ENCODE measurements at places on chromosomes 2 and 18.

DNA sequence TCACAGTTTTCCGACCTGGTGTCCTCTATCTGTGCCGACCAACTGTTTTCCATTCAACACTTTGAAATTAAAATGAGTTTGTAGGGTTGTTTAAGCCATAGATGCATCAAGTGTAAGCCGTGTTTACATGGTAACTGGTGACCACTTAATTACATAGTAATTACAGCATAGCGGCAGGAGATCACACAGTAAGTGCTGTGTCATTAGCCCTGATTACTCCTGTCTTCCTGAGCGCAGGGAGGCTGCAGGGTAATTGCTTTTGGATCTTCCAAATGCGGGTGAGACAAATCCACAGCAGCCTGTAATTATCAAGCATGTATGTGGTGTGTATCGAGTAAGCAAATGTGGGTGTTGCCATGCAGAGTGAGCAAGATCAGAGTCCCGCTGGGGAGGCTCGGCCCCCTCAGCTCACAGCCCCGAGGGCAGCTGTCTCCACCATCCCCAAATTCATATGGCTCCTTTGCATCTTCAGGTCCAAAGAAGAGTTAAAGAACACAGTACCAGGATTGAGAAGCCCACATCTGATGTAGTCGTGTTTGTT is 71.5 kb upstream of the HDAC4 start:
- DNase-seq: no peak

- DNase-seq: no peak
These were observed 68.7 kb downstream of the MTHFD2 start for GRCh38 chr2:74267068-74267467.

GRCh38 chr2:1140389-1141003 is 189.8 kb downstream of the SNTG2 start:
- DNase-seq: no peak

DNA sequence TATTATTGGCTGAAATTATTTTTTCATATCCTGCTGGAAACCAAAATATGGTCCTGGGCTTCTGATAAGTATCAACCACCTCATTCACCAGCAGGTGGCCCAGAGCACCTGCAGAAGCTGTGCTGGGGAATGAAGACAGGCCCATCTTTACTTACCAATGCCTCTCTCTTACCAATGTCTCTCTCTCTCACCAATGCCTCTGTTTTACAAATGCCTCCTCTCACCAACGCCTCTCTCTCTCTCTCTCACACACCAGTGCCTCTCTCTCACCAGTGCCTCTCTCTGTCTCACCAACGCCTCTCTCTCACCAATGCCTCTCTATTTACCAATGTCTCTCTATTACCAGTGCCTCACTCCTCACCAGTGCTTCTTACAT is 2.3 kb upstream of the MAL start:
- peak; percentile 27 for DNase-seq

DNA sequence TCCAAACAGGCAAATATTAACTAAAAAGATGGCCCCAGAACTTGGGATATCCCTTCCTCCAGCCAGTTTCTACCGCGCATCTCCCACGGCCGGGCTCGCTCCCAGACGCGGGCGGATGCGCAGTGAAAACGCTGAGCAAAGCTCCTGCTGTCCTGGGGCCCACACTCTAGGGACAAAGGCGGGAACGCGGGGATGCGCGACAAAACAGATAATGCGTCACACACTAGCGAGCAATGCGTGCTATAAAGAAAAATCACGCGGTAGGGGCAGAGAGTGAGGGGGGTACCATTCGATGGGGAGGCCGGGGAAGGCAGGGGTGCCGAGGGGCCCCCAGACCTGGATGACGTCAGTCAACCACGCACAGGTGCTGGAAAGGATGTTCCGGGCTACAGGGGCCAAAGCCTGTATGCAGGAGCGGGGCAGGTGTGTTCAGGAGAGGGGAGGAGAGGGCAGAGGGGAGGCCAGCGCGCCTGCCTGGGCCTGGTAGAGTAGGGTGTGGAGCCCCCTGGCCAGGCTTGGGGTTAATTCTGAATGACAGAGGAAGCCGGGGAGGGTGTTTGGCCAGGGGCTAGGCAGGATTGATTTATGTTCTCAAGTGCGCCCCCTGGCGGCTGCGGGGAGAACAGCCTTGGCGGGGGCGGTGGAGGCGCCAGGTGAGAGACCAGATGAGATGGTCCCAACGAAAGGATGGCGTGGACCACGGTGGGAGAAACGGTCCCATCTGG is 14.9 kb upstream of the ITM2C start:
- peak; percentile 58 for DNase-seq

DNA sequence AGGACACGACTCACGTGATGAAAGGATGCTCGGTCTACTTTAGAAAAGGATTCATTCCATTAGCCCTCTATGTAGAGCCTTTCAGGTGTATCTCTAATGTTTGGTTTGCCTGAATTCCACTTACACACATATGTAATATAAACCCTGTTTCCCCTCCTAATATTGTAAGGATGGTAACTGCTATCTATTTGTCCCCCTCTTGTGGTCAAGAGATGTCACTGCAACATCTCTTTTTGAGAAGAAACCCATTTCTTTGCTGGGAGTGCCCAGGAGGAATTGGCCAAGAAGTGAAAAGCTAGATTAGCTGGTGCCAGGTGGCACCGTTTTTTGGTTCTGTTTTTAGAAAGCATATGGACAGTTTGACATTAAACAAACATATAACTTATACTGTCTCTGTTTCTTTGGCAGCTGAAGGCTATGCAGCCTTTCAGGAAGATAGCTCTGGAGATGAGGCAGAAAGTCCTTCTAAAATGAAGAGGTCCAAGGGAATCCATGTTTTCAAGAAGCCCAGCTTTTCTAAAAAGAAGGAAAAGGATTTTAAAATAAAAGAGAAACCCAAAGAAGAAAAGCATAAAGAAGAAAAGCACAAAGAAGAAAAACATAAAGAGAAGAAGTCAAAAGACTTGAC is 41.2 kb downstream of the RALBP1 start:
- no peak for DNase-seq

DNA sequence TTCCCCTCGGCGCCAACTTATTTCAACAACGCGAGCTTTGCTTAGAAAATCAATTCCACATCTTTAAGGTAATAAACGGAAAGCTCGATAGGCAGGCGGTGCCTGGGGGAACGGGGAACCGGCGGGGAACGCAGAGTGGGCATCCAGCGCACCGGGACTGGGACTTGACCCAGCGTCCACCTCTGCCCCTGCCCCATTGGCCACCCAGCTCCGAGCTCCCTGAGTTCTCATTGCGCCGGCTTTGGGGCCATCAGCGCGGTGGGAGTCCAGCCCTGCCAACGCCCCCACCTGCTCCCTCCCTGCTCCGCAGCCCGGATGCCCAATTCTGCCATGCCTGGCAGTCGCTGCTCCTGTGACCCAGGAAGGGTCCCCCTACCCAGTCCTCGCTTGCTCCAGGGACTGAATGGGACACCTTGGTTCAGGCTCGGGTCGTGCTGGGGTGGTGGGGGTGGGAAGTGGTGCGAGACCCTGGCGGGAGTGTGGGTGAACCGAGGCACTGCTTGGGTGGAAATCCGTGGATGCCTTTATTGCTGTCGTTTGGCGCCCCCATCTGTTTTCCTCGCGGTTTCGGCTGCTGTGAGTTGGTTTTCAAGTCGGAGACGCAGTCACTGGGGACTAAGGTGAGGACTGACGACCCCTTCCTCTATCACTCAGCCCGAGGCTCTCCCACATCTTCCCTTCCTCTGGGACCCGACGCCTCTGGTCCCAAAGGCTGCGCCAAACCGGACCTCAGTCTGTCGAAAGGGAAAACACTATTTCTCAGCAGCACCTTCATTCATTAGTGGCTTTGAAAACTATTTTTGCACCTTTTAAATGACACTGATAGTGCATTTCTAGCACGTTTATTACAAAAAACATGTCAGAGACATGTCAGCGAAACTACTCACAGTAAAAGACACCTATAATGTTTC is 2.4 kb upstream of the EVX2 start:
- DNase-seq: no peak

DNA sequence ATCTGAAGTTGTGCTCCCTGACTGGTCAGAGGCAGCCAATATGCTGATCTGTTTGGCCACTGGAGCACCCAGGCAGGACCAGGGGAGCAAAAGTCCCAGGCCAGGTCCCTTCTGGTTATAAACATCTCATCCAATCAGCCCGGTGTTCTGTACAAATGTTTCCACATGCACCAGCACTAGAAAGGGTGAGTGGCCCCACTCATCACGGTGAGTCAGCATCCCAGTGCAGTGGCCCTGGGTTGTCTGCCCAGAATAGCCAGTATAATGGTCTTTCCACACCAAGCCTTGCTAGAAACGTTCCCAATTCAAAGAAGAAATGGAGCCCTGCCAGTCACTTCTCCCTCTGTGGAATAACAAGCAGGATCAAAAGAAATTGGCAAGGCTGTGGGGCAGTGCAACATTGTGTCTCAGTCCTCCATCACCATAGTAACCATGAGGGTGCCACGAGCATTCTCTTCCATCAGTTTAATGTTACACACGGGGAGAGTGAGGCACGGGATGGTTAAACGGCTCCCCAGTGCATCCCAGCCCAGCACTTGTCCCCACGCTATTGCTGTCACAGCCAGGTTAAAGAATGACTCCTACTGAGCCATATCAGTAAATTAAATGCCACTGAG is 174.9 kb downstream of the SEPTIN10 start:
- DNase-seq: no peak

DNA sequence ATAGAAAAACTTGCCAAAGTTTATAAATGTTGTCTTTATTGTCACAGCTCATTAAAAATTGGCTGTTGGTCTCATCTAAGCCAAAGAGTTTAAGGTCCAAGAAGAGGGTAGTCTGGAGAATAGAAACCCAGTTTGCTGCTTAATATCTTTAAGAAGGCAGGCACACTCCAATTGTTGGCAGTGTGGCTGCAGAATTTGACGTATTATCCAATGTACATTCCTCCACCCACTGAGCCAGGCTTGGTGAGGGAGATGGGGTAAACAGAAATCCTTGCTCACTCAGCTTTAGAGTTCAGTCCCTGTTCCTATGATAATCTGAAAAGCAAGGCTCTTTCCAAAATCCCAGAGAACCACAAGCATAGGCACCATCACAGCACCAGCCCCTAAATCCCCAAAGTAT is 10.7 kb upstream of the ADD2 start:
- no peak for DNase-seq

DNA sequence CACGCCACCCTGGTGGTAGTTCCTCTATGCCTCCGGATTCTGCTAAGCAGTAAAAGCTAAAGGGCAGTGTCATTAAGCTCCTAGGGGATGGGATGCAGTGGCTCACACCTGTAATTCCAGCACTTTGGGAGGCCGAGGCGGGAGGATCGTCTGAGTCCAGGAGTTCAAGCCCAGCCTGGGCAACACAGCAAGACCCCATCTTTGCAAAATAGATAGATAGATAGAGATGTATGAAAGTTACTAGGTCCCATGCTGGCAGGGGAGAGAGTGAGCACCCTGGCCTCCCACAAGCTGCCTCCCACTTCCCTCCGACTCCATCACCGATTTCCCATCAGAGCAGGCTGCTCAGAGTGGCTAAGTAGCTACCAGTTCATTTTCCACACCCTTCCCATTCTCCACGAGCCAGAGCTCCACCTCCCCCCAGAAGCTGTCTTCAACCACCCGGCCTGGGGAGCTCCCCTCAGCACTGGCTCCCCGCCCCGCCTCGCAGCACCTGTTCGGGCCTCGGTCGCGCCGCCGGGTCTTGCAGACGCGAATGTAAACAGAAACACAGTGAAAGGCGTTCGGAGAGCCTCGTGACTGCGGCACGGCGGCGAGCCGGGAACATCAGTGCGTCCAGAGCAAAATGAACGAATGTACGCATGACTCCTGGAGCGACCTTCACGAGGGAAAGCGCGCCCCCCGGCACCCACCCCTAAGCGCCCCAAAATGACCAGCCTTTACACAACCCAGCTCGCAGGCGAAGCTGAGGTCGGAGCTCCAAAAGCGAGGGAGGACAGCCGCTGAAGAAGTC is 598 bp upstream of the CEP68 start:
- peak; percentile 12 for DNase-seq

DNA sequence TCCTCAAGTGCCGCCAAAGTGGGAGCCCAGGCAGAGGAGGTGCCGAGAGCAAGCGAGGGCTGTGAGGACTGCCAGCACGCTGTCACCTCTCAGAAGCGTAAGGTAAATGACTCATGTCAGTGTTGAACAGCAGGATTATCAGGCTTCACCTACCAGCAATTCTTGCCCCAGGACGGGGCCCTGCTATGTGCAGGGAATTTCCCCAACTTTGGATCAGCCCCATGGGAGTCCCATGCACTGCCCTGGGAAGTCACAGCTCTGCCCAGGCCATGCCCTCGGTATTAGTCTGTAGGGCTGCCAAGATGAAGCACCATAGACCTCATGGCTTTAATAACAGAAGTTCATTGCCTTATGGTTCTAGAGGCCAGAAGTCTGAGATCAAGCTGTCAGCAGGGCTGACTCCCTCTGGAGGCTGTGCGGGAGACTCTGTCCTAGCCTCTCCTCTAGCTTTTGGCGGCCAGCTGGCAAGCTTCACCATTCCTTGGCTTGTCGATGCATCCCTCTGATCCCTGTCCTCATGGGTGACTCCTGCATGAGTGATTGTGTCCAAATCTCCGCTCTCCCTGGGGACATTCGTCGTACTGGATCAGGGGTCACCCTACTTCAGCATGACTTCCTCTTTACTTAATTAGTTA is 55.9 kb downstream of the TRPM8 start:
- DNase-seq: no peak

GRCh38 chr2:98886066-98886554 is 49.9 kb downstream of the CRACDL start:
- no peak for DNase-seq

GRCh38 chr2:62042944-62043343 is 137.5 kb downstream of the COMMD1 start:
- no peak for DNase-seq

DNA sequence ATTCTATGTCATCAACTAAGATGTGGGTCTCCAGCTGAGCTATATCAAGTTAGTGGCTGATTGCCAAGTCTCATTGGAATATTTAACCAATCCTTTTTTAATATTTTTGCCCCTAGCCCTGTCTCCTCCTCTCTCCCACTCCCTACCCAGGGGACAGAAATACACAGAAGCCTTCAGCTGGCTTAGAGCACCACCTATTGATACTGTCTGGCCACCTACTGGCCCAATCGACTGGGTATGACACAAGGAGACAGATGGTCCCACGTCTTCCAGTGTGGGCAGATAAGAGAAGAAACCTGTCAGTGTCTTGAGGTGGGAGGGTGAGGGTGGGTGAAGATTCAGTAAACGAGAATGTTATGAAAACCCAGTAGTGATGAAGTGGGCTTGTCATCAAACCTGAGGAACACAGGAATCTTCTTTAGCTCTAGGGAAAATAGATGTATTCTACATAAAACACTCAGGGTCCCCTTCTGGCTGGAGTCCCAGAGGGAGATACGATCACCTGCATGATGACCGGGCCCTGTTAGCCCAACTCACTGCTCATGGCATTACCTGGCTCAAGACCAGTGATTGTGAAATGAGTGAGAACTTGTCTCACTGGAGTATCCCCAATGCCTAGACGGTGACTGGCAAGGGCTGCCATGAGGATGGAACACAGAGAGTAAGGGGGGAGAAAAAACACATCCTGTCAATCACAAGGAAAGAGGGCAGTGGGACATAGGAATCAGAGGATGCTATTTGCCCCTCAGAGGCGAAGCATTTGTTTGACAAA is 26.7 kb downstream of the POLR1A start:
- no peak for DNase-seq

DNA sequence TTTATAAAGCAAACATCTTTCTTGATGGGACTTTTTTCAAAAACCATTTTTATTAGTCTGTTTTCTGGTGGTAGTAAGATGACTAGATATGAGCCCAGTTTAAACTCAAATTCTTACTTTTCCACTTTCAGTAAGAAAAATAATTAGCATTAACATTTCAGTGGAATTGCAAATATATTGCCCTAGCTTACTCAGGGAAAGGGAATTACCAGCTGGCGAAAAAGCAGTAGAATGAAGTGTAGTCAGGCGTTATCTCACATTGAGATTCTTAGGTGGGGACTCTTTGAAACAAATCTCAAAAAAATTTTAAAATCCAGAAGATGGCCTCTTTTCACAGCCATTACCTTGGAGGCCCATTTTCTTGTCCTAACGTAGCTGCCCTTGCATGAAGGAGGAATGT is 65.8 kb downstream of the CRIM1 start:
- DNase-seq: no peak

All from stimulated activated CD4-positive, alpha-beta T cell treated with anti-CD3 and anti-CD28 coated beads, Interleukin-1b, Interleukin-23, amount 100 ng/mL, for 1 hour (primary cell).